Esophagus squamous epithelium (tissue), 5 donors: ENCODE measurements at places on chromosomes 11 and 22. TPM values are rescaled to one million over a fixed set of nuclear protein-coding genes. Genes with fewer than 3 reads are reported as not detected.

DNA sequence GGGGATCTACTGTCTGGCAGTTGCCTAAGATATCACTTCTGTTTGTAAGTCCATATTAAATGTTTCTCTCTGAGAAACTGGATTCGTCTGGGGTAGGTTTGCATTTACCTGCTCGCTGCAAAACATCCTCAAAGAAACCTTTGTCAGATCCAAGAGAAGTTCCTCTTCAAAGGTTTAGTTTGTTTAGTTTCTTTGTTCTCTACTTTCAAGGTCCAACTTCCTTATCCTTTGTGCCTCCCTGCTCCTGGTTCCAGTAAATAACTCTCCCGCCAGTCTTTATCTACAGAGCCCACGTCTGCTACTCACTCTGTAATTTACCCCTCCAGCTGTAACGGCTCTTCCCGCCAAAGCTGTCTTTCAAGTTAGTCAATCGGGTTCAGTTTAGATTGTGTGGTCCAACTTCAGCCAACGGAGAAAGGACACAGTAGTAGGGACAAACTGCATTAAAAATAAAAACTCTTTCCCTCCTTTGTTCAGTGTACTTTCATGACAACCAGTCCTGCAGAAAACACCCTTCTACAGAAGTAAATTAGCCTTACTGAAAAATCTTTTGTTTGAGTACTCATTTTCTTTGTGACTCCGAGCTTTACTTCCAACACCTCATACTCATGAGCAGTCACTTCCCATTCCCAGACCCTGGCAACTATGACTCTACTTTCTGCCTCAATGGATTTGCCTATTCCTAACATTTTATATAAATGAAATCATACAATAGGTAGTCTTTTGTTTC lies 41.0 kb downstream of the TMPRSS5 start:
- no peak for DNase-seq

GRCh38 chr22:23387827-23388516 lies 192.1 kb downstream of the IGLL1 start:
- no peak for DNase-seq

The OR51S1 gene
- total RNA-seq: not detected

- DNase-seq: no peak
Observed at GRCh38 chr11:65917434-65918210, 1.2 kb downstream of the C11orf68 start.
